ENCODE measurements at places on chromosomes 1 and 21. TPM values are rescaled to one million over a fixed set of nuclear protein-coding genes. Genes with fewer than 3 reads are reported as not detected.

- no peak for DNase-seq
- H3K4me1 ChIP-seq, result no peaks in the 10 kb centered on the region
- H3K4me3 ChIP-seq, result no peak overlapping the region
- H3K27me3 ChIP-seq, result no peaks in the 10 kb centered on the region
Measured at GRCh38 chr1:187408212-187409004, 579.7 kb downstream of the PLA2G4A start.

DNA sequence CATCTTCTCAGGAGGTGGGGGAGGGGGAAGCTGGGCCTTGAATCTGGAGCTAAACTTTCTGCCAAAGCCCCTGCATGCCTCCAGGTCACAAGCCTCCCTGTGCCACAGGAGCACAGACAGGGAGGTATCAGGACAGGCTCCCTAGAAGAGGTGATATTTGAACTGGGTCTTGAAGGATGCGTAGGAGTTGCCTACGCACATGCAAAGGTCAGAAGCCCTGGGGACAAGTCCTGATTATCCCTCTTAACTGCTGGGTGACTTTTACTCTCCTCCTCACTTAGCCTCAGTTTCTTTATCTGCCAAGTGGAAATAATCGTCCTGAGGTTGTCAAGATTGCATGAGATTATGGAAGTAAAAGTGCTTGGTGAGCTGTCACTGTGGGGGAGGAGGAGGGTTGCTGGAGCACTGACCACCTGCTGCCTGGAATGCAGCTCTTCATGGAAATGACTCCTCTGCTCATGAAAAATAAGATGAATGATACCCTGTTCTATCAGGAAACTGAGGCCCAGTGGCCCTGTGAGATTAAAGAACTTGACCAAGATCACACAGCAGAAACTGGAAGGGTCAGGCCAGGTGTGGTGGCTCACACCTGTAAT lies 50.6 kb upstream of the LAPTM5 start:
- H3K4me3 ChIP-seq, result no peak overlapping the region
- no peak overlapping the region for H3K27ac ChIP-seq
- no peaks in the 10 kb centered on the region for H3K4me1 ChIP-seq
- H3K27me3 ChIP-seq, result no peaks in the 10 kb centered on the region

CDK18 gene
- total RNA-seq, result 11.3 TPM

- no peaks in the 10 kb centered on the region for H3K27me3 ChIP-seq
- no peak overlapping the region for H3K27ac ChIP-seq
- no peaks in the 10 kb centered on the region for H3K36me3 ChIP-seq
- H3K4me1 ChIP-seq, result no peaks in the 10 kb centered on the region
- H3K4me3 ChIP-seq, result no peak overlapping the region
Measured at GRCh38 chr1:221877311-221877710, 135.4 kb upstream of the DUSP10 start.

GRCh38 chr1:15994590-15995351 lies 9.3 kb upstream of the SRARP start:
- H3K27me3 ChIP-seq, result no peaks in the 10 kb centered on the region
- H3K4me3 ChIP-seq, result no peak overlapping the region
- no peaks in the 10 kb centered on the region for H3K36me3 ChIP-seq
- no peaks in the 10 kb centered on the region for H3K4me1 ChIP-seq
- peak; percentile 54 for DNase-seq

KMO gene
- 22.9 TPM for total RNA-seq

DNA sequence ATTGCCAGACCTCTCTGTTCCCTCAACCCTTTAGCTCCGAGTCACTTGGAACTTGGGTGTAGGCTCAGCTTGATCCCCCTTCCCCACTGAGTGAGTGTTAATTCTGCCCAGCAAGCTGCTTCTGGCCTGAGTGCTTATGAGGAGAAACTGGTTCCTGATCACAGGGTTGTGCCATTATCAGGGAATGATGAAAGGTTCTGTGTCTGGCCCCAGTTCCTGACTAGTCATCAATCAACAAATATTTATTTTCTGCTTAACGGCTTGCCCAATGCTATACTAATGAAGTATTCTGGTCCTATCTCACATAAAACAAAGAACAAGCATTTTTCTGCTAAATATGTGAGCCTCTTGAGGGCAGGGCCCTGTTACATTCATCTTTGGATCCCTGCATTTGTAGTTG lies 20.8 kb downstream of the CC2D1B start:
- no peaks in the 10 kb centered on the region for H3K27me3 ChIP-seq
- no peaks in the 10 kb centered on the region for H3K4me1 ChIP-seq

GRCh38 chr1:172408958-172409357 lies 11.5 kb upstream of the C1orf105 start:
- no peaks in the 10 kb centered on the region for H3K4me1 ChIP-seq
- H3K27me3 ChIP-seq, result no peaks in the 10 kb centered on the region
- no peak for DNase-seq
- no peak overlapping the region for H3K27ac ChIP-seq

DNA sequence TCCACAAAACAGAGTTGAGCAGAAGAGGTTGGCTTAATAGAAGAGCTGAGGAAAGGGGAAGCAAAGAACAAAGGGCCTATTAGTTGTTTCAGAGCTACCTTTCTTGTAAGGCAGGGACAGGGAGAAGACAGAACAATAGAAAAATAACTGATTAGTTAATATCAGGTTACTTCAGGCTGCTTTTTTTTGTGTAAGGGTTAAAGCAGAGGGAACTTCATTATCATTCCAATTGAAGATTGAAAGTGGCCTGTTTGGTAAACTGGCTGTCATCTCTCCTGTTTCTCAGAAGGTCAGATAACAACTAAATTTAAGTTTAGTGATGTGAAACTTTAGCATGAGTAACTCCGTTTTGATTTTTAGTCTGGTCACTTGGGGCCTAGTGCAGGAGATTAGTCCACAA lies 22.3 kb downstream of the CDC42 start:
- H3K4me1 ChIP-seq, result peaks cover 6% of the 10 kb centered on the region
- H3K27ac ChIP-seq, result no peak overlapping the region
- no peak for DNase-seq
- H3K27me3 ChIP-seq, result no peaks in the 10 kb centered on the region
- H3K4me3 ChIP-seq, result no peak overlapping the region

DNA sequence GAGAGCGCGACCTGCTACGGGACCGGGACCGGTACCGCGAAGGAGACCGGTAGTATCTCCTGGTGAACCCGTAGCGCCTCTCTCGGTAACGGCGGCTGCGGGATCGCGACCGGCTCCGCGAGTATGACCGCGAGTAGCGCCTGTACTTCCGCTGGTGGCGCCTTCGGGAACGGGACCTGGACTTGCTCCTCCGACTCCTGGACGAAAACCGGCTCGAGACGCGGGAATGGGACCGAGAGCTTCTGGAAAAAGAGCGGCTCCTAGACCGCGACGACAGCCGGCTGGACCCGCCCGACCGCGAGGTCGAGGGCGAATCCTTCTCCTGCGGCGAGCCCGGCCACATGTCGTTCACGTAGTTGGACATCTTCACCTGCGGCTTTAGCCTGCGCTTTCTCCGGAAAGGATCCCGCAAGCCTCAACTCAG lies 642 bp downstream of the RSRP1 start:
- H3K36me3 ChIP-seq, result no peaks in the 10 kb centered on the region
- peak overlapping the region; percentile 96 for H3K4me3 ChIP-seq
- peak; percentile 34 for DNase-seq
- H3K27me3 ChIP-seq, result no peaks in the 10 kb centered on the region

DNA sequence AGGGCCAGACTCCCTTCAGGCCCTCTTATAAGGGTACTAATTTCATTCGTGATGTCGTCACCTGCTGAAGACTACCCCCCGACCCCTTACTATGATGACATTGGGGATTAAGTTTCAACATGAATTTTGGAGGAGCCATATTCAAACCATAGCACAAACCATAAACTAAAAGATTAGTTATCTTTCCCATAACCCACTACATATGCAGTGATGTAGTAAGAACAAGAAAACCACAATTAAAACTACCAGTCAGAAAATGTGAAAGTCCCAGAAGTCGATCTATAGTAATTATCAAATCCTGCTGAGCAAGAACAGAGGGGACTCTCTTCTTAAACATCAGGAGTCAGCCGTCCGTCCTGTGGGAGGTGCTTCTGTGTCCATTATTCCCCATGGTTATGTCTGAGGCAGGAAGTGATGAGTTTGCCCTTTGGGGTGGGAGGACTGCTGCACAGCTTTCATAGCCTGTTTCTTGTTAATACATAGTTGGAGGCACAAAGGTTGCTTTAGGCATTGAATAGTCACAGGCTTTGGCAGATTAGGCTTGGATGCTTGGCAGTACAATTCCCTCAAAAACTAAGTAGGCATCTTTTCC lies 35.9 kb upstream of the PTGFRN start:
- no peaks in the 10 kb centered on the region for H3K27me3 ChIP-seq
- H3K27ac ChIP-seq, result peak overlapping the region; percentile 86
- DNase-seq, result no peak

GRCh38 chr1:94401206-94401605 lies 17.0 kb upstream of the ABCD3 start:
- H3K27me3 ChIP-seq, result no peaks in the 10 kb centered on the region
- no peak overlapping the region for H3K4me3 ChIP-seq
- no peak for DNase-seq

KRTAP20-4 gene
- not detected for total RNA-seq

GRCh38 chr1:101290119-101290921 lies 53.5 kb downstream of the S1PR1 start:
- no peak for DNase-seq
- no peak overlapping the region for H3K4me3 ChIP-seq
- H3K27me3 ChIP-seq, result no peaks in the 10 kb centered on the region
- no peaks in the 10 kb centered on the region for H3K4me1 ChIP-seq
- no peak overlapping the region for H3K27ac ChIP-seq

- H3K4me1 ChIP-seq, result no peaks in the 10 kb centered on the region
- DNase-seq, result peak; percentile 28
- H3K36me3 ChIP-seq, result no peaks in the 10 kb centered on the region
Measured at GRCh38 chr21:17818186-17819113, 706 bp downstream of the C21orf91 start.

KCNE2 gene
- total RNA-seq, result not detected

- no peaks in the 10 kb centered on the region for H3K36me3 ChIP-seq
- DNase-seq, result no peak
- H3K4me3 ChIP-seq, result no peak overlapping the region
- no peaks in the 10 kb centered on the region for H3K4me1 ChIP-seq
- no peaks in the 10 kb centered on the region for H3K27me3 ChIP-seq
Measured at GRCh38 chr1:204950353-204951001, 79.8 kb downstream of the NFASC start.

LRIG2 gene
- 20.6 TPM for total RNA-seq

GRCh38 chr1:93979718-93980319 lies 70.6 kb upstream of the GCLM start:
- no peaks in the 10 kb centered on the region for H3K27me3 ChIP-seq
- no peaks in the 10 kb centered on the region for H3K36me3 ChIP-seq
- DNase-seq, result peak; percentile 43
- H3K27ac ChIP-seq, result peak overlapping the region; percentile 56

OLIG2 gene
- not detected for total RNA-seq

CA6 gene
- total RNA-seq, result not detected

- H3K4me3 ChIP-seq, result no peak overlapping the region
- no peak for DNase-seq
- no peaks in the 10 kb centered on the region for H3K27me3 ChIP-seq
- H3K4me1 ChIP-seq, result no peaks in the 10 kb centered on the region
- H3K27ac ChIP-seq, result no peak overlapping the region
Measured at GRCh38 chr1:159089184-159089791, 12.7 kb upstream of the AIM2 start.

DNA sequence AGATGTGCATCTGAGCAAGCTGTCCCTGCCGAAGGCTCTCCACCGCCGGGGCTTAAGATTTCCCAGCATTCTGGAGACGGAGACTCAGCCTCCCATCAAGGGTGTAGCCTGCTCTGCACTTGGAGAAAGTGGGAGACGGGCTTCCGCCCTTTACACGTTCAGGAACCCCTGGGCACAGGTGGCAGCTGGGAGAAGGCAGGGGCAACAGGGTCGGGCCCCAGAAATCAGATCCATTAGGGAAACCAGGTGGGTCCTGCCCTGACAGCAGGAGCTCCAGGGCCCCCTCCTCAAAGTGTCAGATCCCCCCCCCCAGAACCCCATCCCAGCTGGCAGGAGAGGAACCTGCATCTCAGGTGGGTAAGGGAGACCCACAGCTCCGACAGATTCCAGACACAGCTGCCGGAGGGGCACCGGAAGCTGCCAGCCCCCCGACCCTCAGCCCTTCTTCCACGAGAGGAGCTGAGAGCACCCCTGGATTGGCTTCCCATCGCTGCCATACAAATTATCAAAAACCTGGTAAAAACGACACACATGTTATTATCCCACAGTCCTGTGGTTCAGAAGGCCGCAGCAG lies 236.6 kb downstream of the NPHP4 start:
- no peaks in the 10 kb centered on the region for H3K36me3 ChIP-seq
- no peaks in the 10 kb centered on the region for H3K4me1 ChIP-seq
- no peak for DNase-seq
- H3K4me3 ChIP-seq, result no peak overlapping the region
- H3K27ac ChIP-seq, result no peak overlapping the region

RPE65 gene
- total RNA-seq, result not detected

TAS1R1 gene
- total RNA-seq, result not detected

GRCh38 chr1:92485381-92486250 lies 1.1 kb downstream of the GFI1 start:
- DNase-seq, result no peak
- H3K27ac ChIP-seq, result no peak overlapping the region
- no peaks in the 10 kb centered on the region for H3K36me3 ChIP-seq
- no peaks in the 10 kb centered on the region for H3K4me1 ChIP-seq
- H3K27me3 ChIP-seq, result peaks cover 12% of the 10 kb centered on the region
- H3K4me3 ChIP-seq, result peak overlapping the region; percentile 6

S100A14 gene
- not detected for total RNA-seq

GRCh38 chr1:8858112-8858668 lies 20.3 kb downstream of the ENO1 start:
- peak overlapping the region; percentile 30 for H3K27ac ChIP-seq
- no peaks in the 10 kb centered on the region for H3K4me1 ChIP-seq
- no peak for DNase-seq
- H3K4me3 ChIP-seq, result no peak overlapping the region
- H3K27me3 ChIP-seq, result no peaks in the 10 kb centered on the region

KCNJ6 gene
- total RNA-seq, result not detected

DNA sequence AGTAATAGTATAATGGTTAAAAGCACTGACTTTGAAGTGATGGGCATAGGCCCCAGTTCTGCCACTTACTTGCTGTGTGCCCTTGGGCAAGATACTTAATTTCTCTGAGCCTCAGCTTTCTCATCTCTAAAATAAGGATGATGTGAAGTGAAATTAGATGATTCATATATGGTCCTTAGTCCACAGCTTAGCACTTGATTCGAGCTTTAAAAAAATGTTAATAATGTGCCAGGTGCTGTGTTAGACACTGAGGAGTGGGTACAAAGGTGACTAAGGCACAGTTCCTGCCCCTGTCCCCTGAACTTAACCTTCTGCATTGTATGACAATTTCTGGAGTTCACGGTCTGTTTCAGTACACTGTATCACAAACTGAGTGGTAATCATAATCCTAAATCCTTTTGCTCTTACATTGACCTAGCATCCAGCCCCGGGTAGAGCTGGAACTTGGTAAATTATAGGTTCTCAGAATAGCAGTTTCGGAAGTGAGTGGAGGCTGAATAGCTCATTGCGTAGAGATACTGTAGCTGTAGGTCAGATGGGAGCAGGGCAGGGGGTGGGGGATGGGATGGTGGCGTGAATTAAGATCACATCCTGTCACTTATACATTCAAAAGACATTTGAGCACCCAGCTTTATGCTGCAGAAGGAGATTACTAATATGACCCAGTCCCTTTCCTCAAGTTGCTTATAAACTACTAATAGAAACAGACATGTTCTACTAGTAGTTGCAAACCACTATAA lies 1.5 kb downstream of the ZNF691 start:
- H3K4me3 ChIP-seq, result no peak overlapping the region
- no peaks in the 10 kb centered on the region for H3K36me3 ChIP-seq
- DNase-seq, result no peak
- no peaks in the 10 kb centered on the region for H3K4me1 ChIP-seq
- no peak overlapping the region for H3K27ac ChIP-seq

GRCh38 chr21:36145259-36145658 lies 10.4 kb downstream of the CBR3 start:
- no peaks in the 10 kb centered on the region for H3K36me3 ChIP-seq
- H3K27ac ChIP-seq, result no peak overlapping the region
- no peak overlapping the region for H3K4me3 ChIP-seq
- peaks cover 2% of the 10 kb centered on the region for H3K4me1 ChIP-seq
- no peak for DNase-seq
